ENCODE measurements at places on chromosomes 1 and 21.

DNA sequence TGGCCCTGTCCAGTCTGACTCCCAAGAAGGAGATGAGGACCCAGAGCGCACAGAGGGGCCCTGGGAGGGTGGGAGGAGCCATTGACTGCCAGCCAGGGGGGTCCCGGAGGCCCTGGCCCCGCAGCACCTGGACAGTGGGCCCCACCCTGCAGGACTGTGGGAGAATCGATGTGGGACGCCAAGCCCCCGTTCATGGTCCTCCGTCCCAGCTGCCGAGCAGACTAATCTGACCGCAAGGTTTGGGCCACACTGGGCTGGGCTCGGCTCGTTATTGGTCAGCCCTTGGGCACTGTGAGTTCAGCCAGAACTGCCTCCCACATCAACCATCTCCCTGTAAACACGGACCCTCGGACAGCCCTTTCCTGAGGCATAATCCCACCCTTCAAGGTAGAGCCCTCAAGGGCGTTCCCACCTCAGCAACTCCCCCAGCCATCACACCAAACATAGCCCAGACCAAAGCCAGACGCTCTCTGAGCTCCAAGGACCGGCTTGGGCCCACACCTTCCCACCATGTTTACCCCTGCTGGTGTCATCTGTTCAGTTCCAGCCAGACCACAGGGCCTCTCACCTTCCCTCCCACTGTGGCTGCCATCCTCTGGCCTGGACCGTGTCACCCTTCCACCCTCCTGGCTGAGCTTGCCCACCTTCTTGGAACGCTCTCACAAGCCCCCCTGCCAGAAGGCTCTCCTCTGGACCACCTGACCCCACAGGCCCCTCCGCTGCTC, 16.2 kb upstream of the POFUT2 start:
- no peak for DNase-seq

DNA sequence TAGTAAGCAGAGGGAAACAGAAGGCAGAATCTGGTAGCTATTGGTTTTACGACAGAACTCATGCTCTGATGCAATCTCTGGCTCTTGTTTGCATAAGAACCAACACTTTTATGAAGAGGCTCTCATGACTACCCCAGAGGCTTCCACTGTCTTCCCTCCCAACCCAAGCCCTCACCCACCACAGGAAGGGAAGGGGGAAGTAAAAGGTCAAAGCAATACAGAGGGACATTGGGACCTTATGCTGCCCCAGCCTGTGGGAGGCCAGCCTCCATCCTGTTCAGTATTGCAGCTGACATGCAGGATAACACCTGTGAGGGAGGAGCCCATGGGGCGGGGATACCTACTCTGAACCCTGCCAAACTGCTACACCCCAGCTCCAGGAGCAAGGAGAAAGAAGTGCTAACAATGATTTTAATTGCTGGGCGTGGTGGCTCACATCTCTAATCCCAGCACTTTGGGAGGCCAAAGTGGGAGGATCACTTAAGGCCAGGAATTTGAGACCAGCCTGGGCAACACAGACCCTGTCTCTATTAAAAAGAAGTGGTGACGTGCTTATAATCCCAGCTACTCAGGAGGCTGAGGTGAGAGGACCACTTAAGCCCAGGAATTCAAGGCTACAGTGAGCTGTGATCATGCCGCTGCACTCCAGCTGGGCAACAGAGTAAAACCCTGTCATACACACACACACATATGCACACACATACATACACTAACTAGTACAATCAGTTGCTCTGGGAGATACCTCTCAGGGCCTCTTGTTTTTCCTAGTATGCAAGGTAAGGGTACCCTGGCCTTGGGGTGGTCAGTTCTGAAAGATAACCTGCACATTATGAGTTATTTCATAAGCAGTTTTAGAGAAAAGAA, 9.5 kb downstream of the MR1 start:
- no peak for DNase-seq

- DNase-seq: no peak
Measured at GRCh38 chr21:32120230-32120629, 158.6 kb downstream of the MIS18A start.

DNA sequence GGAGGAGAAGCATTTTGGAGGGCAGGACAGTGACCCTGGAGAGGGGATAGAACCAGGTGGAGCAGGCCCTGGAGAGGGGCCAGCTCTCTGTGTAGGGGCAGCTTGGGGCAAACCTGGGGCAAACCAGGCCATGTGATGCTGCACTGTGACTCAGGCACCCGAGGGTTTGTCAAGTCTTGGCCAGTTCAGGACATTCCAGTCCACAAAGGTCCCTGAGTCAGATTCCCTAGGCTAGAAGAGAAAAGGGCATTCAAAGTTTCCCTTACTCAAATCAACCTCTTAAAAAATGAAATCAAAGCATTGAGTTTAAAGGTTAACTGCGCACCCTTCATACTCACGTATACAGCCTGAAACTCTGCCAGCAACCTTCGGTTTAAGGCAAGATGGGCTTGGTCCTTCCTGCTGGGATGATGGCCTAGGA, 25.2 kb upstream of the PLA2G2C start:
- no peak for DNase-seq

GRCh38 chr1:213330281-213330680, 279.2 kb downstream of the RPS6KC1 start:
- DNase-seq: no peak

GRCh38 chr1:43381612-43382011, 8.0 kb downstream of the MED8 start:
- DNase-seq: no peak
